T-helper 9 cell (primary cell): ENCODE measurements at places on chromosomes 5 and 9.

DNA sequence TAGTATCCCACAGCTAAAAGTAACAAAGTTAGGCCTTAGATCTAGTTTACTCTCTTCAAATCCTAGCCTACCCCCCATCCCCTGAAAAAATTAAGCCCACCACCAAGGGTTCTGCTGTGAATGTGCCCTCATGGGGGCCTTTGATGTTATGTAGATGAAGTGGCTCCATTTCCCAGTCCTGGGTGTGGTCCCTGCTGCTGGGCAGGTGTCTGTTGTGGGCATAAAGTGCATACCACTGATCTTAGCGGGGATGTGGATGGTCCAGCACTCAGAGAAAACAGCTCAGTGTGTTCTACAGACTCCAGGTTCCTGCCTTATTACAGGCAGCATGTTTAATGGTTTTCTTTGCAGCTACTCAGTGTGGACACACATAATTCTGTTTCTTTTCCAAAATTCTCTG, 1.9 kb downstream of the PCBD2 start:
- no peak for DNase-seq

GRCh38 chr5:135810188-135810943, 24.1 kb upstream of the SLC25A48 start:
- no peak for DNase-seq

DNA sequence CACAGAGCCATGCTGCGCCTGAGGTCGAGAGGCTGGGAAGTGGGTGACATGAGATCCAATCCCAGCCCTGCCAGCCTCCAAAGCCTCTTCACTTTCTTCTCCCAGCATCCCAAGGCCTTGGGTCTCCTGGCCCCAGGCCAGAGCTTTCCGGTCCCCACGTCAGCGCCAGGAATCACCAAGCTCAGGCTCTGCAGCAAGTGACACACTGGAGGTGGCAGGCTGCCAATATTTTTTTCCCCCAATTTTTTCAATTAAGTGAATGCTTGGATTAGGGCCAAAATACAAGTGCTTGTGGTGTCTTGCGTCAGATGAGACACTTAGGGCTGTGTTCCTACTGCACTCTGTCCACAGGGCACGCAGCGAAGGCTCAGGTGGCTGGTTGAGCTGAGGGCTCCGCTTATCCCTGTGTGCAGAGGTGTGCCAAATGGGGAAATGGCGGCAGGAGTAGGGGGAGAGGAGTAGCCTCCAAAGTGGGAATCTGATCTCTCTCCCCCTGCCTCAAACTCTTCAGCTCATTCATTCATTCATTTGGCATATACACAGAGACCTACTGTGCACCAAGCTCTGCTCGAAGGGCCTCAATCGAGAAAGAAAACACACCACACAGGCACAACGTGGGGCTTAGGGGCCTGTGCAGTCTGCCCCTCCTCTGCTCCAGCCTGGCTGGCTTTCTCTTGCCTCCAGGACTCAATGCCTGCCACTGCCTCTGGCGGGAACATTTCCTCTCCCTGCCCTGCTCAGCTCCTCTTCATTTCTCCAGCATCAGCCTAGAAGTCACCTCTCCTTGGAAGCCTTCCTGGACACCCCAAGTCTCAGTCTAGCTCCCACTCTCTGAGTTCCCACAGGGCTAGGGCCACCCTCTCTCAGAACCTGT, 16.6 kb downstream of the SH3PXD2B start:
- no peak for DNase-seq

DNA sequence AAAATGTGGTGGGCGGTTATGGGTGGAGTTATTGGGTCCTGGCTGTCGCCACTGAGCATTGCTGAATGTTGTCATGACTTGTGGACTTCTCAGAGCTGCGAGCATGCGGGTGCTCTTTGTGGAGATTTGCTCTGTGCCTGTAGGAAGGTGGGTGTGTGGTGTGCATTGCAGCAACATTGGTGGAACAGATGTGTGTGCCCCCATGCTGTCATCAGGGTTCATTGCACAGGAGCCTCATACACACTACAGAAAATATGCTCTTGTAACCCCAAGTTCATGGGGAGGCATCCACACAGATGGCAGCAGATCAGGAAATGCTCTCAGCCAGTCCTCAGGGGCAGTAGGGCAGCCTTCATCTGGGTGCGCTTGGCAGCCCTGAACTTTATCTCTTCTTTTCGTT, 55.9 kb upstream of the PHF2 start:
- no peak for DNase-seq

DNA sequence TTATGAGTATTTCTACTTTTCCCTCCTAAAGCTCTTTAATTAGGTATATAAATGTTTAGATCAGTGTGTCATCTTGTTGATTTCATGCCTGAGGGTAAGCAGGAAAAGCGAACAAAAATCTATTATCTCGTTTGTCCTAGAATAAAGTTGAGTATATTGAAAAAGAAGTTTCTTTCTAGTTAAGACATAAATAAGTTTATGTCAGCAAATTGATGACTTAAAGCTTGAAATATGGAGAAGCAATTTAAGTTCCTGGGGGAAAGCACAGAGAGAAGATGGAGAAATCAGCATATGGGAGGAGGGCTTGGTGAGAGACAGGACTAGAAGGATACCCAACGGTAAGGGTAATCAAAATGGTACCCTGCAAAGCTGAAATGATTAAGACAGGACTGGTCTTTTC, 813.4 kb downstream of the MTRR start:
- DNase-seq, result no peak

DNA sequence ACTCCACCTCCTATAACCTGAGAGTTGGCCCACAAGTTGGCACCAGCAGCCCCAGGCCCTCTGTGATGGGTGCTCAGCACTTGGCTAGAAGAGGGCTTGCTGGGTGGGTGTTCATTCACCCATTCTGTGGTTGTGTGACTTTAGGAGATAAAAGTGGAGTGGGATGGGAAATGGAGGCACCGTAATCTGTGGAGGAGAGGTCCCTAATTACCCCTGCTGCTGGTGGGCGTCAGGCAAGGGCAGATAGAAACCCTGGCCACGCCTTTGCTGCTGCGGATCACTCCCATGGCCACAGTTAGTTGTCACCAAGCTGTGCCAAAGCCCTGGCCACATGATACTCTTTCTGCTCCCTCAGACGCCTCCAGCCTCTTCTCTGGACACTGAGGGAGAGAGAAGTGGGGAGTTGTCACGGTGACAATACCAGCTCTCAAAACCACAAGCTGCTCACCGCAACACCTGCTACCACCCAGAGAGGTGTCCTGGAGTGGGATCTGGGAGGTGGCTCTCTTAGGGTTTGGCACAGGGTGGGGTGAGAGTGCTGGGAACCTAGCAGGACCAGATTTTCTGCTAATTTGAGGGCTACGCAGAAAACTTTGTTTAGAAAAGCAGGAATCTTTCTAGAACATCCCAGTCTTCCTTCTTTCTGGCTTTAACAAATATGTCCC, 12.0 kb upstream of the NEUROG1 start:
- no peak for DNase-seq

DNA sequence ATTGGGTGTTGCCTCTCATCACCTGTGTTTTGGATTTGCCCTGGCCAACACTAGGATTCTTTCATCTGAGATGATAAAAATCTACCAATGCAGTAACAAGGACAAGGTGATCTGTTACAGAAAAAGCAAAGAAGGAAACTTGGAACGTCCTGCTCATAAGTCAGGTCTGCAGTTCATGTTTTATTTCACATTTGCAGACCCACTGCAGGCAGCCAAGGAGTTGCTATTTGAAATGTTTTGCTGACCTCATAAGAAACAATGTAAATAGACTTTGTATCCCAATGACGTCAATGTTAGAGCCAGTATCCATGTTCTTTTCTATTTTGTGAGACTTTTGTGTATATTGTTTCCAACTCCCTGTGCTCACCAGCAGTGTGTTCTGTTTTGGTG, 312.9 kb downstream of the DEPDC1B start:
- DNase-seq, result no peak

DNA sequence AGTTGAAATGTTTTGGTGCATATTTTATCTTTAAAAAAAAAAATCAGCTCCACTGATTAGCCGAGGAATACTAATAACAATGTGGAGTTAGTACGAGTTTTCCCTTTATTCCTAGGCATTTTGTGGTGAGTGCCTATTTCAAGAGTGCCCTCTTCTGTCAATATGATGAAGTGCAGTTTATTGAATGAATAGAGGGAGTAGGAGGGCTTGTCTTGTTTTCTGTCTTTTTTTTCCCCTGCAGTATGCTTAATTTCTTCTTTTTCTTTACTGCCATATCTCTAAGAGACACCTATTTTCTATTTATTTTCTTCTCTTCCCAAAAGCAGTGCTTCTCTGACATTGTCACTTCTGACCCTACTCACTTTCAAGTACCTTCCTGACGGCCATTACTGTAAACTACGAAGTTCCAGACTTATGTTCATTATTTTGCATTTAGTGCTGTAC, 169.6 kb upstream of the PITX1 start:
- no peak for DNase-seq

GRCh38 chr5:95595289-95595931, 24.5 kb upstream of the GPR150 start:
- DNase-seq, result no peak

DNA sequence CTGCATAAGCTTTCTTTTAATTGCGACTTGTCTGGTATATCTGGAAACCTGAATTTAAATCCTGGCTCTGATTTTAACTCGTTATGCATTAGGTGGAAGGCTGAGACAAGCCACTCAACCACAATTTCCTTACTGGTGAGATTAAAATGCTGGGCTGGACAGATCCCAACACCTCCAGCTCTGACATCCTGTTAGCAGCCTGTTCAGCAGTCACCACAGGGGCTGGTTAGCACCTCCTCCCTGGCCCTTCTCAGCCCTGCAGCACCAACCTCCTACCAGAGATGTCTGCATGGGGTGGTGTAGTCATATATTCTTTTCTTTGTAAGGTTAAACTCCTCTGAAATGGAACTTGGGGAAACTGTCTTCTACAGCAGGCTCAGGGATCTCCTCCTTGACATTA, 156.5 kb upstream of the NFIL3 start:
- no peak for DNase-seq

DNA sequence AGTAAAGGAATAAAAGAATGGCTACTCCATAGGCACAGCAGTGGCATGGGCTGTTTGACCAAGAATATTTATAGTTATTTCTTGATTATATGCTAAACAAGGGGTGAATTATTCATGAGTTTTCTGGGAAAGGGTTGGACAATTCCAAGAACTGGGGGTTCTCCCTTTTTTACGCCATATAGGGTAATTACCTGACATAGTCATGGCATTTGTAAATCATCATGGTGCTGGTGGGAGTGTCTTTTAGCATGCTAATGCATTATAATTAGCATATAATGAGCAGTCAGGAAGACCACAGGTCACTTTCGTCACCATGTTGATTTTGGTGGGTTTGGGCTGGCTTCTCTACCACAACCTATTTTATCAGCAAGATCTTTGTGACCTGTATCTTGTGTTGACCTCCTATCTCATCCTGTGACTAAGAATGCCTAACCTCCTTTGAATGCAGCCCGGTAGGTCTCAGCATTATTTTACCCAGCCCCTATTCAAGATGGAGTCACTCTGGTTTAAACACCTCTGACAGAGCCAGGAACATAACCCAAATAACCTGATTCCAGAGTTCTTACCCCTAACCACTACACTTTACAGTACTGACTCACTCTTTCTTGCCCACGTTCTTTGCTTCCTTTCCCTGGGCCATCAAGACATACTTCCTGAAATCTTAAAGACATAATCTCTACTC, 25.0 kb upstream of the MRPS30 start:
- DNase-seq, result no peak
